Left renal pelvis (tissue), 4 donors: ENCODE measurements at places on chromosomes 7 and 10.

GRCh38 chr7:121410829-121411596 is 14.9 kb upstream of the FAM3C start:
- DNase-seq: no peak

DNA sequence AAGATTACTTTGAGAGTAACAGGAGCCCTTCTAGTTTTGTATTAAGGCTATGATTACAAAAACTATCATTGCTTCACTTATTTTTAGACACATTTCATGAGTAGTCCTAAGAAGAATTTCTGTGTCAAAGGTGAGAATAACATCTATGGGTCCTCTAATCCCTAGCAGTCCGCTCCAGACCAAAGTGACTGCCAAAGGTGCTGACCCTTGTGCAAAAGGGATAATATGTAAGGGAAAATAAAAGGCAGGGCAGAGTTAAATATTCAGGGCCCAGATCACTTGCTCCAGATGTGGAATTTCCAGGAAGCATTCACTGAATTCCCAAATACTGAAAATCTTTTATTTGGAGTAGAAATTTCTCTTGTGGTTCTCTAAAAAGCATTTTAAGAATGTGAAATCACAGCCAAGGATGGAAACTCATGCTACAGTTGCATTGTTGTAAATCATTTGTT is 29.3 kb downstream of the RHOBTB1 start:
- no peak for DNase-seq

DNA sequence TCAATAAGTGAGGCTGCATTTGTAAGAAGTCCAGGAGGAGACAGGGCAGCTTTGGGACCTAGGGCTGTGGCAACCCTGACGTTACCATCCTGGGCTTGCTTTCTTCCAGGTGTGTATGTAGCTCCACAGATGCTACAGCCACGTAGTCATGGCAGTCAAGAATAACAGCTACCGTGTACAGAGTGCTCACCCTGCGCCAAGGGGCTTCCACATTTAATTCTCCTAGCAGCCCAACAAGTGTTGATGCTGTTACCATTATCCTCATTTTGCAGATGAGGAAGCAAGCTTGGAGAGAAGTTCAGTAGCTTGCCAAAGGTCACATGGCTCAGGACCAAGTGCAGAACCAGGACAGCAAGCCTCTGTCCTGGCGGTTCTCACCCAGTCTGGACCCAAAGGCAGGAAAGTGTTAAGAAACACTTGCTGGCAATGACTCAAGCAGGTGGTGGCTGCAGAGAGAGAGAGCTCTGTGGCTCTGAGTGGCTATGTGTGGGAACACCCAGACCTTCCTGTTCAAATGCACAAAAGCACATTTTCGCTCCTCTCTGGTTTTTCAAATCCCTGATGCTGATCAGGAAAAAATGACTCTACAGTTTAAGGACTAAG is 89.8 kb downstream of the CREM start:
- no peak for DNase-seq

DNA sequence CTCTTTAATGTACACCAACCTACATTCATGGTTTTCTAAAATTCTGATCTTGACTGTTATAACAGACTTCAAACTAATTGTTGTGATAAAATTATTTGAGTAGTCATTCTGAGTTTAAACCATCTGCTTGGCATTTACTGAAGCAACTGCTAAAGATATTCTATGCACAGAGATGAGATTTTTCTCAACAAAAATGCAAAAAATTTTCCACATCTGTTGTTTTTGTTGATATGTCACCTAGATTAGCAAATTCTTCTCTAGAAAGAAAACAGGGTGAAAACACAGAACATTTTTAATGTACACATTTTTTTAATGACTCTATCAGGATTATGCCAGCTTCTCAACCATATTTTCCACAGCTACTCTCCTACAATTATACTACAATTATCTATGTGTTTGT is 42.7 kb downstream of the ARHGAP12 start:
- no peak for DNase-seq

GRCh38 chr7:42315103-42315502 is 78.1 kb upstream of the GLI3 start:
- no peak for DNase-seq

GRCh38 chr10:44862006-44862751 is 49.0 kb upstream of the TMEM72 start:
- no peak for DNase-seq

GRCh38 chr10:114307731-114308130 is 68.7 kb downstream of the VWA2 start:
- DNase-seq: no peak

- no peak for DNase-seq
Measured at GRCh38 chr10:10712155-10712704, 305.4 kb upstream of the CELF2 start.

DNA sequence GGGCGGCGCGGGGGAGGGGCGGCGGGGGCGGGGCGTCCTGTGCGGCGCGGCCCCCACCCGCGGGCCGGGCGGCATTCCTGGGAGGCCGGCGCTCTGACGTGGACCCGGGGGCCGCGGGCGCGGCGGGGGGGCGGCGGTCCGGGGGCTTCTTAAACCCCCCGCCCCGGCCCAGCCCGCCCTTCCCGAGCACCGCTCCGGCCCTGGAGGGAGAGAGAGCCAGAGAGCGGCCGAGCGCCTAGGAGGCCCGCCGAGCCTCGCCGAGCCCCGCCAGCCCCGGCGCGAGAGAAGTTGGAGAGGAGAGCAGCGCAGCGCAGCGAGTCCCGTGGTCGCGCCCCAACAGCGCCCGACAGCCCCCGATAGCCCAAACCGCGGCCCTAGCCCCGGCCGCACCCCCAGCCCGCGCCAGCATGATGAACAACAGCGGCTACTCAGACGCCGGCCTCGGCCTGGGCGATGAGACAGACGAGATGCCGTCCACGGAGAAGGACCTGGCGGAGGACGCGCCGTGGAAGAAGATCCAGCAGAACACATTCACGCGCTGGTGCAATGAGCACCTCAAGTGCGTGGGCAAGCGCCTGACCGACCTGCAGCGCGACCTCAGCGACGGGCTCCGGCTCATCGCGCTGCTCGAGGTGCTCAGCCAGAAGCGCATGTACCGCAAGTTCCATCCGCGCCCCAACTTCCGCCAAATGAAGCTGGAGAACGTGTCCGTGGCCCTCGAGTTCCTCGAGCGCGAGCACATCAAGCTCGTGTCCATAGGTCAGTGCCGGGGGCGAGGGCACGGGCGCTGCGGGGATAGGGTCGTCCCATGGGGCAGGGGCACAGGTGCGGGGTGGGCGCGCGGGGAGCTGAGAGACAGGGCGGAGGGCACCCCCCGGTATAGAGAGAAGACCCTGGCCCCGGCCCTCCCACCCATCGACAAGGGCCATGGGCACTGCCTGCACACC is at the start of gene FLNC:
Gene FLNC (plus strand): TSS at position 176 of the 947 bp plus-strand sequence. CDS start 232 bp downstream, at position 408.
- no peak for DNase-seq

GRCh38 chr7:45159296-45159695 is 1.7 kb downstream of the RAMP3 start:
- DNase-seq: no peak

DNA sequence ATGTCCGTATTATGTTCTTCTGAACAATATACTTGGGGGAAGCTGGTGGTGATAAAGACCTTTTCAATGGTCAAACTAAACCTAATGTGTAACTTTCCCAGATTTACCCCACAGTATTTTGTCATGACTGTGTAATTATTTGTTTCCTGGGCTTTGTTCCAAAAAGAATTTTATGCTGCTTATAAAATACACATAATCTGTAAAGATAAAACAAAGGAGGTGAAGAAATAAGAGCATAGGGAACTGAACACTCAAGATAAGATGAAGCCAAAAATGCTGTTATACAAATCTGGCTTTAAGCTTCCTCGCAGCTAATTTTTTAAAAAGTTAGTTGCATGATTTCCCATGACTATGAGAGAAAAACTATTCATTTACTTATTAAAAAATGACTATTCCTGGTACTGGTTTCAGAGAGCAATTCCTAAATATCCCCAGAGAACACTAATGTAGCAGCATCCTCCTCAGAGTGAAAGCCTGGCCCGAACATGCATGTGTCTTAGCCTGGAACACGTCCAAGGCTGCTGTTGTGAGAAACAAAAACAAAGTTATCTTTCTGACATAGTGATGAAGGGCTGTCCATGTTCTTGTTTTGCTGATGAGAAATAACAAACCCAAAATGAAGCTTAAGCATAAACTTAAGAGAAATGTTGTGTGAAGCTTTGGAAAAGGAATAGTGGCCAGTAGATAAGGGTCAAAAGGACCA is 33.9 kb downstream of the MALSU1 start:
- DNase-seq: no peak

GRCh38 chr7:127392182-127392565 is 334 bp downstream of the ZNF800 start:
- DNase-seq: no peak

GRCh38 chr7:151273651-151274390 is 25.3 kb upstream of the SMARCD3 start:
- no peak for DNase-seq

- DNase-seq: no peak
Measured at GRCh38 chr10:118725886-118726500, 28.8 kb downstream of the CACUL1 start.

DNA sequence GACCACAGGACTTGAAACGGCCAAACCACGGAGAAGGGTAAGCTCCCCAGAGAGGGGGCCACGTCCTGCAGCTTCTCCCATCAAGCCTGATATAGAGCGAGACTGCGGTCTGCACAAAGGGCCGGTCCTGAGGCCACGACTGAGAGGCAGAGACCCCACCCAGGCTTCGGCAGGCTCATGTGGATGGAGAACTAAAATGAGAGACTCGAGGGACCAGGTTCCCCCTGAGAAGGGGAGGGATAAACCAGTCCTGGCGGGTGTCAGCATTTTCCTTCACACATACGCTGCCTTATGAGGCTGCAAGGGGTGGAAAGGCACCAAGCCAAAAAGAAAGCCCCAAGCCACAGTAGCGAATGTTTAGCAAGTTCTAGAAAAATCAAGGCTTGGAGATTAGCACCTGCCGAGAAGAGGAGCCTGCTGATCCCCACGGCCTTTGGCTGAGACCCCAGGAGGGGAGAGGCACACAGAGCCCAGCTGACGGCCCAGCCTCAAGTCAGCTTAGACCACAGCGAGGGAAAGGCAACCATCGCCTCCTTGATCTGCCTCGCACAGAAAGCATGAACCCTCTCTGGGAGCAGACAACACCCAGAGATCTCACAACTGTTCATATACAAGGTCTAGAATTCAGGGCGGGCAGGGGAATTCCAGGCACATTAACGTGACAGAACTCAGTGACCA is 92.6 kb upstream of the RNF32 start:
- no peak for DNase-seq

GRCh38 chr10:119301397-119301796 is 94.0 kb downstream of the GRK5 start:
- DNase-seq: no peak

- DNase-seq: no peak
Measured at GRCh38 chr10:29064680-29065079, 224.2 kb upstream of the LYZL1 start.

GRCh38 chr10:48400129-48400849 is 93.8 kb downstream of the MAPK8 start:
- no peak for DNase-seq

GRCh38 chr7:1454542-1454941 is 4.7 kb downstream of the MICALL2 start:
- no peak for DNase-seq

DNA sequence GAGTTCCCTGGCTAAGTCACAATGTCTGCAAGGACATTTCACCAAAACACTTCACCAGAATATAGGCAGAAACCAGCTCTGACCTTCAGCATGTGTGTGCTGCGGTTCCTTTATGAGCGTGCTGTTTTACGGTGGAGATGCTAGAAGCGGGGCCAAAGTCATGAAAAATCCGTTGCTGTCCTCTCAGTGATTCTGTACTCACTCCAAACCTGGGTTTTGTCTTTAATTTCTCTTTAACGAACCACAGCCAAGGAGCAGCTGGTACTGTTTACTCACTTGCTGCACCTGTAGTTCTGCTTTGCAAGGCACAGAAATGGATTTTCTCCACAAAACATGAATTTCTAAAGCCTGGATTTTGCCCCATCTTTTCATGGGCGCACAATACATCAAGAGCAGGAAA is 639.9 kb downstream of the PHTF2 start:
- no peak for DNase-seq

DNA sequence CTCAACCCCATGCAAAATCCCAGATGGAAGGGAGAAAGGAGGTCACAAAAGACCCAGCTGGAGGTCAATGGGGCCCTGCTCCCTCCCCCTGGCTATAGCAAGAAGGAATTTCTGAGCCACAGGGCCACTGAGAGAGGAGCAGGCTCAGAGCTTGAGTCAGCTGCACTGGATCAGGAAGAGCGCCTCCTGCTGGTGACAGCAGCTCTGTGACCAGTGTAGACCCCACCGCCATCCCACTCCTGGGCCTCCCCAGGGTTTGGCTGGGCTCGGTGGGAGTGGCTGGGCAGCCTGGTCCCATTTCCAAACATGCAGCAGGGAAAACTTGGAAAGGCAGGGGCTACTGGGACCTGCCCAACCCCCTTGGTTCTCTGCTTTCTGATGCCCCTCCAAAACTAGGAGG is 31.5 kb upstream of the PRLHR start:
- DNase-seq: no peak

- no peak for DNase-seq
Measured at GRCh38 chr7:45080958-45081669, 7.7 kb downstream of the NACAD start.

DNA sequence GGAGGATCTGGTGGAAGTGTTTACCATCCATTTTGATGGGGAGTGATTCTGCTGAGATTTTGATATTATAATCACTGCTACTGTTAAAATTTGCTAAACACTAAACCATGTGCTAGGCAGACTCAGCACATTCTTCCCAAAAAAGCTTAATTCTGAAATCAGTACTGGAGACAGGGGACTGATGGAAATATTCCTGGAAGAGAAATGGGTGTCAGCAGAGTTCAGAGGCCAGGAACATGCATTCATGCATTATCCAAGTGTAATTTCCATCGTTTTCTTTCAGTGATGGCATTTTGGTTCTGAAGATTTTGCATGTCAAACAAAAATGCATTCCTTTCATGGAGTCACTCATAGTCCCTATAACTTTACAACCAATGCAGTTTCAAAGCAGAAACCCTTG is 79.0 kb downstream of the CDCA7L start:
- no peak for DNase-seq

DNA sequence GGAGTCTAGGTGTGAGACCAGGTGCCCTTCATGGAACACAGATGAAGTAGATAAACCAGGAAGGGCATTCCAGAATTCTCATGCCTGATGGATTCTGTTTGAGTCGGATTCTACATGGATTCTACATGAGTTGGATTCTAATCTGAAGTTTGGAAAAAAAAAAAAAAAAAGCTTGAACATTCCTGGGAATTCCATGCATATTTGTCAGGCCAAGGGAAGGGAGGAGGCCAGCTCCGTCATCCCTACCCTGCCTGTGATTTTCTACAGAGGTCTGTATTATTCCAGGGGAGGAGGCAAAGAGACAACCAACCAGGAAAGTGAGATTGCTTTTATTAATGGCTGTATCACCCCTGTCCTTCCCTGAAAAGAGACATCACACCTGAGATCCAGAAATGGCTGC is 27.8 kb upstream of the EBLN1 start:
- no peak for DNase-seq

DNA sequence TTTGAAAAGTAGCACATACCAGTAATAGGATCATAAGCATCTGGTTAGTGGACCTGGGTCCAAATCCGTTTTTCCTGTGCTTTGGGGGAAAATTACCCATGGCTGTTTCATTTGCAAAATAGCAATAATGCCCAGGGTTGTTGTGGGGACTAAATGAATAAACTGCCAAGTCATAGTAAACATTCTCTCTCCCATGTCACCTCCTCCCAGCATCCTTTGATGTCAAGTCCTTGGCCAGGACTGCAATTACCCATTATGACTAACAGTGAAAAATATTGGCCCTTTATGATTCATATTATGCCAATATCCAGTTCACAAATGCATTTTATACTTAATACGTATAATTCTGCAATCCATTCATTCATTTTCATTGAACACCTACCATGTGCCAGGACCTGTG is 23.0 kb downstream of the TOMM7 start:
- no peak for DNase-seq
